GM10248 (cell line): ENCODE measurements at places on chromosomes 13 and 19.

DNA sequence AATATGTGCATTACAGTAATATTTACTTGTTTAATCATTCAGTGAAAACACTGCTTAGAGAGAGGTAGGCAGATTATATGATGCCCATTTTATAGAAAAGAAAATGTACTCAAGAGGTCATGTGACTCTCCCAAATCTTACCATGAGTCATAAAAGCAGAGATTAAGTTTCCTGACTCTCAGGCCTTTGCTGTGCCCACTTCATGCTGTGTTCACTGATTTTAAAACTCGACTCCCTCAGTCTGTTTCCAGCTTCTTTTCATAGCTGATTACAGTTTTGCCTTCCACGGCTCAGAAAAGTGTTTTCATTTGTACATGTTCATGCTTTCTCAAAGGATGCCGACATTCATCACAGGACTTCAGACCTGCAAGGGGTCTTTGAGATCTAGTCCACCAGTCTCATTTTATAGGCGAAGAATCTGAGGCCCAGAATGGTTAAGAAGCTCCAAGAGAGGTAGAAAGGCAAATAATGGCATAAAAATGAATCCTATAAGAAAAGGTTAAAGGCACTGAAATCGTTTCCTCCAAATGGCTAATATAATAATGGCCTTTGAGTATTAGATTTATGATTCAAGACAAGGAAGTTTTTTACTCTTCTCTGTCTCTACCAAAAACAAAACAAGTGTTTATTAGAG is 9.0 kb upstream of the IPO5 start:
- no peak for DNase-seq

GRCh38 chr13:103694033-103694432 is 627.8 kb upstream of the SLC10A2 start:
- no peak for DNase-seq

DNA sequence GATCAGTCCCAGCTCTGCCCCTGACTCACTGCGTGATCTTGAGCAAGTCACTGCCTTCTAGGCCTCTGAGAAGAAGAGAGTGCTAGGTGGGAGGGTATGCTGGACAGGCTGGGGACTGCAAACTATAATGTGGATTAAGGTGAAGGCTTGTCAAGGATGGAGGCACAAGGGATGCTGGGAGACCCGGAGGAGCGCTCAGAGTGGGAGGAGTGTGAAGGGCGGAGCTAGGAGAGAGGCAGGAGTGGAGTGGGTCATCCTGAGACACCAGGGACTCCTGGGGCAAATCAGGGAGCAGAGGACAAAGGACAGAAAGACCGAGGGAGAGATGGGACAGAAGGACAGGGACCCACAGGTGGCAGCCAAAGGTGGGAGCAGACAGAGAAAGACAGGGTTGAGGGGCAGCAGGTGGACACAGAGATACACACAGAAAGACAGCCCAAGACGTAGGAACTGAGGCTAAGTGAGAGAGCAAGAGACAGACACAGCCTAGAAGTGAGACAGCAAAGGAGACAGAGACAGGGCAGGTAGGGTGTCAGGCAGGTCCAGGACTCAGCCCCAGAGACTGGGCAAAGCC is 2.6 kb downstream of the GRIK5 start:
- DNase-seq, result no peak

DNA sequence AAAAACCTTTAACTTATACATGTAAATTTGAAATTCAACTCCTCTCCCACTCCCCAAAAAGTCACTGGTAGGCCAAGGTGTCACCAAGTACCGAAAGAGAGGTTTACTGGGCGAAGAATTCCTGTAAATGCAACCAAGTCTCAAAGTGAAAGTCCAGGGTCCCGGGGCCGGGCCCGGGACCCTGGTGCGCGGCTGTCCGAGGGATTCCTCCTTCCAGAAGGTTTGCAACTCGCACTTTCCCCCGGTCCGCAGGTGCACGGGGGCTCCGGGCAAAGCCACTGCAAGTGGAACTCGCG is 1.1 kb downstream of the STK24 start:
- DNase-seq, result no peak

DNA sequence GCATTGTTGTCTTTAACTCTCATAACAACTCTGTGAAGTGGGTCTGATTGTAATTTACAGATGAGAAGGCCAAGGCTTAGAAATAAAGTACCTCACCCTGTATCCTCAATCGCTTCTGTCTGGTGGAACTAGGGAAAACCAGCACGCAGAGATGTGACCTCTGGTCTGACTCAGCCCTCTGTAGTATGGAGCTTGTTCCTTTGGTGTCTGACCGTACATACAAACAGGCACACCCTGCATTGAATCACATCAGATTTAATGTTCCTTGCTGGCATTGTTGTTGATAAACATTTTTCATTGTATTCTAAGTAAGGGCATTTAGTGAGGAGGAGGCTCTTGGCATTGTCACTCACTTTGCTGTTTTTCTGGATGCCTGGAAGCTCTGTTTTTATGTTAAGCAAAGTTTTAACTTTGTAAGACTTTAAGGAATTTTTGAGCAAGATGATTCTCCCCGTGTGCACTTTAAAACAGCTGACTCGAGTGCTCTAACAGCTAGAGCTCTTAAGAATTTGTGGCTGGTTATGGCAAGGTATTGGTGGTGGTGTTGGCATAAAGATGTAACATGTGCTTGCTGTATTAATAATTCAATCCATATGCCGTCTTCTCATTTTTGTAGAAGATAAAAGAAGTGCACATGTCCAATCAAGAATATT is 89.0 kb upstream of the SPATA13 start:
- DNase-seq, result no peak

- DNase-seq, result peak; percentile 68
These were observed 9.8 kb upstream of the CIRBP start for GRCh38 chr19:1259206-1259875.

GRCh38 chr13:42878721-42879120 is 97.3 kb downstream of the FAM216B start:
- DNase-seq, result no peak

DNA sequence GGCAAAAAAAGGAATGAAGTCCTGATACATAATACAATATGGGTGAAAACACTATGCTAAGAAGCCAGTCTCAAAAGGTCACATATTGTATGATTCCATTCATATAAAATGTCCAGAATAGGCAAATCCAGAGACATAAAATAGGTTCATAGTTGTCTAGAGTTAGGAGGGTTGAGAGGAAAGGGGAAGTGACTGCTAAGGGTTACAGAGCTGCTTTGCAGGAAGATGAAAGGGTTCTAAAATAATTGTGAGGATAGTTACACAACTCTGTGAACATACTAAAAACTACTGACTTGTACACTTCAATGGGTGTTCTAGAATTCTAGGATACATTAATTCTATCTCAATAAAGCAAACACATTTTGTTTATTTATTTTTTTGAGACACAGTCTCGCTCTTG is 25.7 kb downstream of the CAB39L start:
- DNase-seq, result no peak

DNA sequence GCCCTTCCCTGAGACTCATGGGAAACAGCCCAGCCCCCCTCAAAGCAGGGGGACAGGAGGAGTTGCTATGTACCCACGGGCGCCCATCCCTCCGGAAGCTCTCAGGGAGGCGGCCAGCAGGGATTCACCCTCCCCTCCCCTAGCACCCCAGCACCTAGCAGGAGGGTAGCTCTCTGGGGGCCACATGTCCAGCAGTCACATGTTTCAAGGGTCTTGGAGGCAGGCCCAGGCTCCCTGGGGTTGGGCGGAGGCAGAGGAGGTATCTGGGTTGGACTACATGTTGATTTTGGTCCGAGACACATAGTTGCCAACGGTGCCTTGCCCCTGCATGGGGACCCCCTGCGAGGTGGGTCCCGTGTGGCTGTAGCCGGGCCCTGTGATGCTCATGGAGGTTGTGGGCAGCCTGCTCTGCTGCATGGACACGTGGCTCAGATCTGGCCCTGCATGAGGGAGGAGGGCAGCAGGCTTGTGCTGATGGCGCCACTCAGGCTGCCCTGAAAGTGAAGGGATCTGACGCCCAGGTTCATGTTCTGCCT is 7.0 kb upstream of the RNF6 start:
- no peak for DNase-seq

GRCh38 chr13:25744178-25744577 is 307.6 kb downstream of the SHISA2 start:
- DNase-seq, result no peak

GRCh38 chr13:46778890-46779289 is 18.1 kb downstream of the ESD start:
- DNase-seq, result no peak

DNA sequence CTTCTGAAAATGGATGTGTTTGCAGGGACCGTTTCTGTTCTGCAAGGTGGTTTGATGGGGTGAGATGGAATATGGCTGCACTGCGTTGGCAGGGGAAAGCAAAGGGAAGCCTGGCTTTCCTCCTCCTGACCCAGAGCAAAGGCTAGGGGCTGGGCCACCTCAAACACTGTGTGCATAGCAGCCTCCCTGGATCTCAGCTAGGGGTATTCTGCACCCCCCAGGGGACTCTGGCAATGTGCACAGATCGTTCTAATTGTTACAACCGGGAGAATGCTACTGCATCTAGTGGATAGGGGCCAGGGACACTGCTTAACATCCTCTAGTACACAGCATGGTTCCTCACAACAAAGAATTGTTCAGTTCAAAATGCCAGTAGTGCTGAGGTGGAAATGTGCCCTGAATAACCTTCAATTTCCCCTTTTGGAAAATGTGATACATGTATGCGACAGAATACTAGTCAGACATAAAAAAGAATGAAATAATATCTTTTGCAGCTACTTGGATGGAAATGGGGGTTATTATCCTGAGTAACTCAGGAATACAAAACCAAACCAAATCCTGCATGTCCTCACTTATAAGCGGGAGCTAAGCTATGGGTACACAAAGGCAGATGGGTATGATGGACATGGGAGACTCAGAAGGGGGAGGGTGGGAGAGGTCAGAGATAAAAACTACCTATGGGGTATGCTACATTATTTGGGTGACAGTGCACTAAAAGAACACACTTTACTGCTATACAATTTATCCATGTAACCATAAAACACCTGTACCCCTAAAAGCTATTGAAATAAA is 671.2 kb downstream of the UQCRFS1 start:
- DNase-seq, result no peak

GRCh38 chr19:46388311-46389095 is 24.9 kb downstream of the CCDC8 start:
- no peak for DNase-seq

GRCh38 chr19:54616057-54616456 is 14.2 kb upstream of the LILRB1 start:
- no peak for DNase-seq

GRCh38 chr19:45444318-45445041 is 20.8 kb upstream of the ERCC1 start:
- peak; percentile 92 for DNase-seq

DNA sequence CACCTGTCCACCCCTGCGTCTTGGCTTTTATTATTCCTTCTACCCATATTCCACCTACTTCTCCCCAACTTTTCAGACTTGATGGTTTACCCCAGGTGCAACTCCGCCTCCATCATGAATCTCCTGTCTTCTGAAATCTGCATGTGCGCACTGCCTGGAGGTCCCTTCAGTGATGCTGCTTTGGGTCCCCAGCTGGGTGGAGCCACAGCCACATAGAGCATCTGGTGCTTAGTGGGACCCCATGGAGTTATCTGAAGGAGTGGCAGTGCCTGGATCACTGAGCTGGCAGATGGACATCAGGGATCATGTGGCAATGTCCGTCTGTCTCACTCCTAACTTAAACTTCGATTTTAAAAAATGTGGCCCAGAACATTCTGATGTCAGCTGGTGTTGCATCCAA is 13.5 kb downstream of the ZNF536 start:
- no peak for DNase-seq

- no peak for DNase-seq
These were observed 19.0 kb downstream of the CCDC8 start for GRCh38 chr19:46394402-46394797.

DNA sequence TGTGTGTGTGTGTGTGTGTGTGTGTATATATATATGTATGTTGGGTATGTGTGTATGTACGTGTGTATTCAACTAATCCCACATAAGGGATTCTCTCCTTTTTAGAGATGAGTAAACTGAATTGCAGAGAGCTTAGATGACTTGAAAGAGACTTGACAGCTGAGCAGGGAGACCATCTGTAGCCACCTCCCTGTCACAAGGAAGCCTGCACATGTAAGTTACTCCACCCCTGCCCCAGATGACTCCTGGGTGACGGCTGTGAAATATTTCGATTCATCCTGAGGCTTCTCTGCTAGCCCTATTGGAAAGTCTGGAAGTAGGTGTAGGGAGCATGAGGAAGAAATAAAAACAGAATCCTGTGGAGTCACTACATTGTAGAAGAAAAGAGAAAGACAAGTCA is 480.4 kb downstream of the FOXO1 start:
- DNase-seq, result no peak

DNA sequence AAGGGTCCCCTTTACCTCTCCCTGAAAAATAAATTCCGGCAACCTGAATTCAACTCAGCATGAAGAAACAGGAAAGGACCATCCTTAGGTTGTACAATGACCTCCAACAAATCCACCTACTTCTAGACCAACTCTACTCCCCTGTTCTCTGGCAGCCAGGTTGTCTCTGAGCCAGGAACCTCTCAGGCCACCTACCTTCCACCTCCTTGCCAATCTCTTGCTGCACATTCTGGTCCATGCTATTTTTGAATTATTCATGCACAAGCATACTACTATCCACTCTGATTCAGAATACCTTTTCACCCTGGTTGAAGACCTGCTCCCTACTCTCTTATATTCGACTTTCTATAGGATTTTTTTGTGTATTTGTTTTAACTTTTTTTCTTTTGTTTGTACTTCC is 415.0 kb upstream of the ZNF507 start:
- DNase-seq, result no peak

DNA sequence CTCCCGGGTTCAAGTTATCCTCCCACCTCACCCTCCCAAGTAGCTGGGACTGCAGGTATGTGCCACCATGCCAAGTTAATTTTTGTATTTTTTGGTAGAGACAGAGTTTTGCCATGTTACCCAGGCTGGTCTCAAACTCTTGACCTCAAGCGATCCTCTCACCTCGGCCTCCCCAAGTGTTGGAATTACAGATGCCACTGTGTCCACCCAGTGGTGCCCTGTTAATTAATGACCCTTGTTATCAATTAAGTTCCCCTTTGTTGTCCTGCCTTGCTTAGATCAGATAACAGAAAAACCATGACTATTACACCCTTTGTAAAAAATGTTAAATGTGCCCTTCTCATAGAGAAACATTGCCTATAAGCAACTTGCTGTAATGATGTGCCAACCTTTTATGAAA is 34.4 kb upstream of the IGFL1 start:
- no peak for DNase-seq
